ENCODE measurements at places on chromosomes 4 and X.

DNA sequence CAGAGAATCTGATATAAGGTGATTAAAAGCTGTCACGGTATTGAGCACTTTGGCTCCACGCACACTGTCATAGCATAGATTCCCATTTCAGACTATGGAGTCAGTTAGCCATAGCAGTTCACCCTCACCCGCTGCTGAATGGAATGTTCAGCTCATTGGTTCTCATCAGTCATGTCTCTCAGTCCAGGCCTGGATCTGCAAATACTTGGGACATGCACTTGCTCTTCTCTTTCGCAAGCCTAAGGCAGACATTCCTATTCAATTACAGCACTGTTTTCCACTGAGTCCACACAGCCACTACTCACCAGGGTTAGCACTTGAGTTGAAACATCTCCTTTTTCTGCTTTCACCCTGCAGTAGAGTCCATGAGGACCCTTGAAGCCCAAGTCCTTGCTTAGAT is 30.6 kb upstream of the SCML1 start:
- DNase-seq = no peak

GRCh38 chr4:57614257-57614932 is 504.2 kb upstream of the IGFBP7 start:
- no peak for DNase-seq

DNA sequence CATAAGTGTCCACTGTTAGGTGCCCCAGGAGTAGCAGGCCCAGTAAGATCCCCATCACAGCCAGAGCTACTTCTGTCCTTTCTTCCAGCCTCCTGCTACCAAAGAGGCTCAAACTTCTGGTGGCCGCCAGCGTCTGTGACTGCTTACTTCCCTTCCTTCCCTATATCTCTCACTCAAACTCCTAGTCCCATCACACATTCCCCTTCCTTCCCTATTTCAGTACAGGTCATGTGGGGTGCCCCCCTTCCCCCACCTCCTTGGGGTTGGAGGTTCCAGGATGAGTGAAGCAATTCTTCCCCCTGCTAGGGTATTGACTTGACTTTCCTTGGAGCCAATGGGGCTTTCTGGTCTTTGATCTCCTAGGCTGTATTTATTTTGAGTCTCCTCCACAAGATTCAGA is at the start of gene VSIG4:
TSS of gene VSIG4 (minus strand) at position 137 of the 400 bp plus-strand sequence. CDS start at position 55, 82 bp downstream.
- DNase-seq = no peak

DNA sequence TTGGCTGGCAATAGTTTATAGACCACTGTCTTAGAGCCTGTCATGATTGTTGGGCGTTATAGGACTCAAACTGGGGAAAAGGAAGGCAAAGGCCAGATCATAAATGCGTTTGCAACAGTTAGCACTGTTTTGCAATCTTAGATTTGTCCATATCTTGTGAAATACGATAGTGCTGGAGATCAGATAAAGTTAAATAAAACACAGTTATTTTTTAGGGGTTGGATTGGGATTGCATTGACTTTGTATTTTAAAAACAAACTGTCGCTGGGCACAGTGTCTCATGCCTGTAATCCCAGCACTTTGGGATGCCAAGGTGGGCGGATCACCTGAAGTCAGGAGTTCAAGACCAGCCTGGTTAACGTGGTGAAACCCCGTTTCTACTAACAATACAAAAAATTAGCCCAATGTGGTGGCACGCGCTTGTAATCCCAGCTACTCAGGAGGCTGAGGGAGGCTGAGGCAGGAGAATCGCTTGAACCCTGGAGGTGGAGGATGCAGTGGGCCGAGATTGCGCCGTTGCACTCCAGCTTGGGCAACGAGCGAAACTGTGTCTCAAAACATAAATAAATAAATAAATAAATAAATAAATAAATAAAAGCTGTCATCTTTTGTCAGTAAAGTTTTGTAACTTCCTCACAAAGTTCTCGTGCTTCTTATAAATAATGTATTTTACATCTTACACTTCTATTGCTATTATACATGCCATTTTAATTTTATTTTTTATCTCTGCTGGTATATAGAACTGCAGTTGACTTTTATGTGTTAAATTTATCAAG is 117.2 kb downstream of the KDM6A start:
- DNase-seq = no peak

DNA sequence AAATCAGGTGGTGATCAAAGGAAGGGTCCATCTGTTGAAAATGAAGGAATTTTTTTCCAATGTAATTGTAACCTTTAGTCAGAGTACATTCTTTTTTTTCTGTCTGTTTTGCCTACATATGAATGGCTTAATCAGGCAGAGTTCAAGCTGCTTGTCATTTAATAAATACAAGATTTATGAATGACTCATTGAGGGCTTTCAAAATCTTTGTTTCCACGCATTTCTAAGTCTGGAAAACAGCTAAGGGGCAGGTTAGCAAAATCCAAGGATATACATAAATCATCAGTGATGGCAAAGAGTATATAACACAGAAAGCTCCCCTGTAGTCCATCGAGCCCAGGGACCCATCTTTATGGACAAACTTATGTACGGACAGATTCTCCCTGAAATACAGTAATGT is 1.8 kb downstream of the CA5B start:
- DNase-seq = no peak

DNA sequence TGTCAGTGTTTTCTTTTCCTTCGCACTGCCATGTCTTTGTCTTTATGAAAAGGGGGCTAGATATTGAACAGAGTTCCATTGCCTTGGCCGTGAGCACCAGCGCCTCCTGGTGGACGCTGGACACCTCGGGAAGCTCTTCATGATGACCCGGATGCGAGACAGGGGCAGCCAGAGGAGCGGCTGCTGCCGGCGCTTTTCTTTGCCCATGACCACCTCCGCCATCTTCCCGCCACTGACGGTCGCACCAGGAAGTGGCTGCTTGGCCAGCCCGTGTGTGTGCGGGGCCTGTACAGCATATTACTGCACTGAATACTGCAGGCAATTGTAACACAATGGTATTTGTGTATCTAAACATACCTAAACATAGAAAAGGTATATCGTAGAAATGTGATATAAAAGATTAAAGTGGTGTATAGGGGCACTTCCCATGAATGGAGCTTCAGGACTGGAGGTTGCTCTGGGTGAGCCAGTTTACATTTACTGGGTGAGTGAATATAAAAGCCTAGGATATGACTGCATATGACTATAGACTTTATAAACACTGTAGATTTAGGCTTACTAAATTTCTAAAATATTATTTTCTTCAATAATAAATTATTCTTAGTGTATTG is 15.8 kb upstream of the GRIA2 start:
- no peak for DNase-seq

DNA sequence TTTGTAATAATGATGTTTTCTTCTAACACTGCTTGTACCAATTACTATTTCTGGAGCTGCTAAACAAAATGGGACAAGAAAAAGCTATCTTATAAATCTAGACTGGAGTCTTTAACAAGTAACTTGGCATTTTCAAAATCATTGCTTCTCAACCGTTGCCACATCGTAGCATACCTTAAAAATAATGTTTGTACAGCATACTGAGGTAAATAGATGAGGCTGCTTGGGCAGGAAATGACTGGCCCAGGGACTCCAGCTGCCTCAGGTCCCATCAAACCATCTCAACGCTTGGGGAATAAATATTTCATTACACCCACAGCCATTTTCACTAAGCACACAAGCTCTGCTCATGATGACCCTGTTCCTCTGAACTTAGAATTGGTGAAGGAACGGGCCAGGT is 115.1 kb downstream of the SPANXA1 start:
- no peak for DNase-seq

DNA sequence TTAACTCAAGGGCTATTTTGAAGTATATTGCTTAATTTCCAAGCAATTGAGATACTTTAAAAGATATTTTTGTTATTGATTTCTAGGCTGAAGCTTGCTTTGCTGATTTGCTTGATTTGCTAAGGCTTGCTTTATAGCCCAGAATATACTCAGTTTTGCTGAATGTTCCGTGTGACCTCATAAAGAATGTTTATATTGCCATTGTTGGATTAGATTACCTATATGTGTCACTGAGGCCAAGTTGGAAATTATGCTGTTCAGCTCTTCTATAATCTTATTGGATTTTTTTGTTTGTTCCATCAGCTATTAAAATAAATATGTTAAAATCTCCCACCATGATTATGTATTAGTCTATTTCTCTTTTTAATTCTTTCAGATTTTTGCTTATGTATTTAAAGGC is 13.0 kb downstream of the TBC1D19 start:
- DNase-seq = no peak

DNA sequence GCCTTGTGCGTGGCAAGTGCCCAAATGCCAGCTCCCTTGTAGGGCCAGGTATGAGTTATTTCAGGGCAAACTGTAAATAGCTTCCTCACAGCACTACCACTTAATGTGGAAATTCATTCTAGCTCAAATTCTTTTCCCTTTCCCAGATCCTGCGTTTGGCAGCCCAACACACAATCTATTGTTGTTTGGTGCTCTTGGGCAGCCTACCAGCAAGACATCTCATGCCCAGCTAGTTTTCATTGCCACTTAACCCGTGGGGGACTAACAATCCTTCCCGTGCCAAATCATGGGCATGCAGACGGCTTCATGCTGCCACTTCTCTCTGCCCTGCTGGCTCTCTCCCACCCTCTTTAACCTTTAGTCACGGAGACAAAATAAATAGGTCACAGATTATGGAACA is 454.2 kb downstream of the GRIA2 start:
- DNase-seq = no peak

DNA sequence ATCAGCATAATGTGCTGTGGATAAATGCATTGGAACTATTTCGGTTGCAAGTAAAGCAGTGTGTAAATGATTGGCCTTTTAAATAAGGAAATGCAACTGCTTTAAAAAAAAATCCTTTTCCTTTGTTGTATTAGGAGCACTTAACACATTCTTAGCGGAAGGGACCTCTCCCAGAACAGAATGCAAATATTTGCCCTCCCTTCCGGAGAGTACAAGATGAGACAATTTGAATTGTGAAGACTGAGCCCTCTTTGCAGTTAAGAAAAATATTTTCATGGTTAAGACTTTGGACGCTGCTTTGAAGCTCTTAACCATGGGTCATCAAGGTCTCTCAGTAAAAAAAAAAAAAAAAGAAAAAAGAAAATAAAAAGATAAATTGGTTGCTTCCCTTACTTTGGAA is 9.5 kb upstream of the NOX1 start:
- DNase-seq = no peak

GRCh38 chr4:186900232-186900900 is 176.7 kb upstream of the FAT1 start:
- DNase-seq = no peak

DNA sequence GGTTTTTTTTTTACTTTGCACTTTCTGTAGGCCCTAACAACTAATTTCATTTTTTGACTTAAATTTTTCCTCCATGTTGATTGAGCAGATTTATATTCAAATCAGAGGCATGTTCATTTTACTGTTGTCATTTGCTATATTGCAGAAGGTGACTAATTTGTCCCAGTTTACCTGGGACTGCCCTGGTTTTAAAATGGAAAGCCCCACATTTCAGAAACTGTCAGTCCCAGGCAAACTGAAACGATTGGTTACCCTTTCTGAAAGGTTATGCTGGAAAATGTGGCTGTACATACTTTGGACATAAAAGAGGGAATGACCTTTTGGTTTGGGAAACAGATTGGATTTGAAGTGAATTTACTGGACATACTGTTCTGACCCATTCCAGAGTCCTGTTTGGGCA is 160.0 kb downstream of the SPCS3 start:
- no peak for DNase-seq

- DNase-seq = no peak
Measured at GRCh38 chr4:105198541-105198940, 51.9 kb downstream of the TET2 start.

- no peak for DNase-seq
Measured at GRCh38 chr4:107823870-107824349, 822 bp upstream of the SGMS2 start.

- DNase-seq = no peak
Measured at GRCh38 chrX:111869639-111870034, 6.3 kb upstream of the TRPC5OS start.

GRCh38 chr4:72663828-72664227 is 94.8 kb upstream of the ADAMTS3 start:
- DNase-seq = no peak

GRCh38 chr4:182548156-182548555 is 305.0 kb downstream of the TENM3 start:
- no peak for DNase-seq

- no peak for DNase-seq
Measured at GRCh38 chr4:65805936-65806335, 135.6 kb upstream of the EPHA5 start.

Measured in T-helper 22 cell (primary cell).